ENCODE measurements at places on chromosomes 11 and 22.

DNA sequence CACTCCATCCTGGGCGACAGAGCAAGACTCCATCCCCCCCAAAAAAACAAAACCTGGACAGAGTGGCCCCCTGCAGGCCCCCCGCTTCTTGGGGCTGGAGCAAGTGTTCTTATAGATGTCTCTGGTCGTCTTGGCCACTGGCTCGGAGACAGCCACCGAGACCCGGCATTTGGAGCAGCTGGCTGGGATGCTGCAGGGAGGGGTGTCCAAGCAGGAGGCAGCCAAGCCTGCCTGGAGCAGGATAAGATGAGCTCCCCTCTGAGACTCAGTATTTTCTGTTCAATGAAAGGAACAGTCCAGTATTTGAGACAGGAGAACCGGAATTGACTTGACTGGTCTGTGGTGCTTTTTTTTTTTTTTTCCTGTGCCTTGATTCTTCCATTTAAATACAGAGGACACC is 44.5 kb downstream of the BCR start:
- no peak for DNase-seq

GRCh38 chr11:114596175-114596919 is 761 bp upstream of the NXPE4 start:
- no peak for DNase-seq

DNA sequence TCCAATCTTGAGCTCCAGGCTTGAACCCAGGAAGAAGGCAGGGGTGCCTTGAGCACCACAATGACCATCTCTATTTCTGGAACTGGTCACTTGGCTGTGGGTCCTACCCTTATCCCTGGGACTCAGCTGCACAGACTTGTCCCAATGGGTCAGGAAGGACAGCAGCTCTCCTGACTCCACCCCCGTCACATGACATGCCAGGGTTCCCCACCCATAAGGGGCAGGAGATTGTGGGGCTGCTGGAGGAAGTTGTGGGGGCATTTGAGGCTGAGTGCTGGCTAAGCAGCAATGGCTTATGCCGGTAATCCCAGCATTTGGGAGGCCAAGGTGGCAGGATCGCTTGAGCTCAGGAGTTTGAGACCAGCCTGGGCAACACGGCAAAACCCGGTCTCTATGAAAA is 56.2 kb downstream of the NFAM1 start:
- DNase-seq = peak; percentile 46

GRCh38 chr11:2360081-2360642 is 16.9 kb upstream of the CD81 start:
- no peak for DNase-seq

GRCh38 chr11:126519764-126520734 is 164.6 kb downstream of the ST3GAL4 start:
- DNase-seq = no peak

- no peak for DNase-seq
Observed at GRCh38 chr11:107669893-107670601, 41.8 kb downstream of the SLN start.

GRCh38 chr11:105000797-105001196 is 22.2 kb downstream of the CASP5 start:
- DNase-seq = peak; percentile 28

DNA sequence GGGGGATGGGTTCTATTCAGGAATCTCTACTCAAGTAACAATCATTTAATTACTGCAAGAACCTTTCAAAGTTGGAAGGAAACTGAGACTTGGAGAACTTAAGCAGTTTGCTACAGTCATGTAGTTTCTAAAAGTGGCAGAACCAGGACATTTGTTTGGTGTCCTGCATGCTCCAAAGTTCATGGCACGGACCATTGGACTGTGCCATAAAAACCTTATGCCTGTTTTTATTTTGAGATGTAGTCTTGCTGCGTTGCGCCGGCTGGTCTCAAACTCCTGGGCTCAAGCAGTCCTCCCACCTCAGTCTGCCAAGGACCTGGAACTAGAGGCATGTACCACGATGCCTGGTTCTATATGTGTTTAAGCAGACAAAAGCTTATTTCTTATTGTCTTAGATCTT is 18.6 kb upstream of the AIFM3 start:
- no peak for DNase-seq

DNA sequence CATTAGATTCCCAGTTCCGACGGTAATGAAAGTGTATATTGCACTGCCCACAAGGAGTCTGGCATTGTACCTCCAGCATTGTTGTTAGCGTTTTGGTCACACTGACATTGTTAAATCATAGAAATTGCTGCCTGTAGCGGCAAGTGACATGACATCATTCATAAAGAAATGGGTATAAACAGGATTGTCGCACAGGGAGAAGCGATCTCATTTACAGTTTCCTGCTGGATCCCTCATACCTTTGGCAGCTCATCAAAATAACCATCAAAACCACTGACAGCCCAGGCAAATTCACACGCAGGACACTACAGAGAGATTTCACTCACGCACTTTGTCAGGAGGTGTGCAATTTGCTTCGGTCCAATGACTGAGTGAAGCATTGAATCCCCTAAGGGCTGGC is 3.5 kb downstream of the HTR3B start:
- no peak for DNase-seq

DNA sequence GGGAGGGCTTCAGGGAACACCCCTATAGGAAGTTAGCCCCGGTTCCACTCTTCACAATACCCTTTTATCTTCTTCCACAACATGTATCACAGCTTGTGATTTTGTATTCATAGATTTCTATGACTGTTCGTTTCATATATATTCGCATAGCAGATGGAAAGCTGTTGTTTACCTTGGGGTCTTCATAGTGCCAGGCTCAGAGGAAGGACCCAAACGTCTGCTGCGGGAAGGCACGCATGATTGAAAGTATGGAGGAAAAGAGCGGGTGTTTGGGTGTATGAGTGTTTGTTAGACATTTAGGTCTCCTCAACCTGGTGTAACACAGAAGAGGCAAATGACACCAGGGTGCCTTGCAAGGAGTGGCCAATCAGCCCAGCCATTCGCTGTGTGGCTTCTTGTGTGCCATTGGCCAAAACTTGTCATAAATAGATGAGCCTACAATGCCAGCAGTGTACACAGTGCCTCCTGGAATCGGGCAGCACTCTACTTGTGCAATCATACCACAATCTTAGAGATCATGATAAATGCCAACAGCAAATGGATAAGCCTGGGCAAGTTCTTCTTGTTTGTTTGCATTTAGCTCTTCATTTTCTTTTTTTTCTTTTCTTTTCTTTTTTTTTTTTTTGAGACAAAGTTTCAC is 10.9 kb upstream of the ADA2 start:
- peak; percentile 57 for DNase-seq

- no peak for DNase-seq
Observed at GRCh38 chr11:2750101-2750681, 50.4 kb upstream of the KCNQ1OT1 start.

DNA sequence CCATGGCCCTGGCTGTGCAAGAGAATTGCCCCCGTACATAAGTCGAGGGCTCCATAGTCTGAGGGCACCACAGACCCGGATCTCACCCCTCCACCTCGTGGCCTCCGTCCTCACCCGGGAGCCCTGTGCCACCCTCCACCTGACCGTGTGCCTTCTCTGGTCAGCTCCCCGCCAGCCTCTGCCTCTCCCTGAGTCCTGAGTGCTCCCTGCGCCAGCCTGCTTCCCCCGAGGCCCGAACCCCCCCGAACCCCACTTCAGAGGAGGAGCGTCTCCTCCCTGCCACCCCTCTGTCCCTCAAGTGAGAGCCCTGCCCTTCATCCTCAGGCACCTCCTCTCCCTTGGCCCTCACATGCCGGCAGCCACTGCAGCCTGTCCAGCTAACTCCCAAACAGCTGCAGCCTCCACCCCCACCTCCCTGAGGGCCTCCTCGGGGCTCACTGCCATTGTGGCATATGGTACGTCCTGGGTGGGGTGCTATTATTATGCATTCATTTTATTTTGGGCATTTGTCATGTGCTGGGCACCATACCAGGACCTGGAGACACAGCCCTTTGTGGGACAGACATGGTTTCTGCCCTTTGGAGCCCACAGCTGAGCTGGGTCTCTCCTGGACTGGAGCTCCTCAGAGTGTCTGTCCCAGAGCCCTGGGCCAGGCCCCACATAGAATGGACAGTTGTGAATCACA is 67.2 kb downstream of the MYO7A start:
- no peak for DNase-seq

DNA sequence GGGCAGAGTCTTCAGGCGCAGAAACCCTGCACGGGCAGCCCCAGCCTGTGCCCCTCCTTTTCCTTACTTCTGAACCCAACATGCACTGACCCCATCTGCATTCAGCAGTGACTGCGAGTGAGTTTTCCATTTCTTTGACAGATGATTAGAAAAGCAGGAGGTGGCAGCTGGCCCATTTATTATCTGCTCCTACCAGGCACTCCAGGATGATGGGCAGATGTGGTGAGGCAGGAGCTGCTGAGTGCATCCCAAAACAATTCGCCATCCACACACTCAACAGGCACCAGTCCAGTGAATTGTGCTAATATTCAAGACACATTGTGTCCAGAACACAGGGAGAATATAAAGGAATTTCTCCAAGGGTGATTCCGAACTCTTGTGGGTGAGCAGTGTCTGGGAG is 208.5 kb downstream of the TENM4 start:
- DNase-seq = no peak

GRCh38 chr11:104165014-104165413 is 1.1 kb upstream of the PDGFD start:
- DNase-seq = no peak

DNA sequence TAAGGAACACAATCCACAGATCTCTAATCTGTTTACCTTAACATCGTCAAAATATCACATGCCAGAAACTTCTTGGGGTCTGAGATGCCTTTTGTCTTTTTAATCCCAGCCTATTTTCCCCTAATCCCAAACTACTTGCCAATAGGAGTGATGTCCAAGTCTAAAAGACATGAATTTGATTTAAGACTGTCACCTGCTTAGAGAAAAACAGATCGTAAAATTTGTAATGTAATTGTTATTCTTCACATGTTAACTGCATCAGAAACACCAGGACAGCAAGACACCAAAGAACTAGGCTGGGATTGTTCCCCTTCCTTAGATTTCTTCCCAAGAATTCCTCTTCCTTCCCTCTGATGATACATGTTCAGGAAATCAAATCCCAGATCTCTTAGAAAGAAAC is 198.1 kb upstream of the ARHGAP20 start:
- DNase-seq = no peak

GRCh38 chr11:65574109-65574810 is 1.6 kb upstream of the EHBP1L1 start:
- DNase-seq = peak; percentile 94

- peak; percentile 99 for DNase-seq
Observed at GRCh38 chr11:5284637-5285036, 14.9 kb upstream of the HBE1 start.

GRCh38 chr11:25890626-25891260 is 441.2 kb upstream of the ANO3 start:
- no peak for DNase-seq

DNA sequence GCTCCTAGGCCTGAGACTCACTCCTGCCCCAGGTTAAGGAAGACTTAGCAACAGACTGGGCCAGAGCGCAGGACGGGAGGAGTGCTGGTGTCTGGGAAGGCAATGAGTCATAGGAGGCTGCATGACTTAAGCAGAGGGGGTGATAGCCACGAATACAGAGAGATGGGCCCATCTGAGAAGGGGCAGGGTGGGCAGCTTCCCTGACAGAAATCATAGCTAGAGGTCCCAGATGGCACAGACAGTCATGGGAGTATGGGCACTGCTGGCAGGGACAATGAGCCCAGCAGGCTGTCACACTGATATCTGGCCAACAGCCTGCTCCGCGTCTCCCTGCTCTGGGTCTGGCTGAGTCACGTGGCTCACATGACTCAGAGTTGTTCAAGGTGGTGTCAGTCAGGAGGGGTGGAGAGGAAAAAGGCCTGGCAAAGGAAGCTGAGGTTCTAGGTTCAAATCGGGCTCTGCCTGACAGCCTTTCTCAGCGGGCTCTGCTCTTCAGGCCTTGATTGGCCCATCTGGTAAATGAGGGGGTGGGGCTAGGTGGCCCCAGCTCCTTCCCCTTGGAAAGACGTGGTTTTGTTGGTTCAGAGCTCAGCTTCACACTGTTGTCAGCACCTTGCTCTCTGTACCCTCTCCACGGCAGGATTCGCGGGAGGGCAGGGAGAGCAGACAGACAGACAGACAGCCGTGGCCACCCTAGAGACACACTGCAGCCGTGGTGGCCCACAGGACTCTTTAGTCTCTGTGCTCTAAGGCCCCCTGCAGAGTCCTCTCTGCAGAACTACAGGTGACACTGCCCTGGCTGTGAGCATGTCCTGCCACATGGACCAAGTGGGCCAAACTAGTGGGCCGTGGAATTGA is 47.8 kb downstream of the DBX1 start:
- peak; percentile 88 for DNase-seq

DNA sequence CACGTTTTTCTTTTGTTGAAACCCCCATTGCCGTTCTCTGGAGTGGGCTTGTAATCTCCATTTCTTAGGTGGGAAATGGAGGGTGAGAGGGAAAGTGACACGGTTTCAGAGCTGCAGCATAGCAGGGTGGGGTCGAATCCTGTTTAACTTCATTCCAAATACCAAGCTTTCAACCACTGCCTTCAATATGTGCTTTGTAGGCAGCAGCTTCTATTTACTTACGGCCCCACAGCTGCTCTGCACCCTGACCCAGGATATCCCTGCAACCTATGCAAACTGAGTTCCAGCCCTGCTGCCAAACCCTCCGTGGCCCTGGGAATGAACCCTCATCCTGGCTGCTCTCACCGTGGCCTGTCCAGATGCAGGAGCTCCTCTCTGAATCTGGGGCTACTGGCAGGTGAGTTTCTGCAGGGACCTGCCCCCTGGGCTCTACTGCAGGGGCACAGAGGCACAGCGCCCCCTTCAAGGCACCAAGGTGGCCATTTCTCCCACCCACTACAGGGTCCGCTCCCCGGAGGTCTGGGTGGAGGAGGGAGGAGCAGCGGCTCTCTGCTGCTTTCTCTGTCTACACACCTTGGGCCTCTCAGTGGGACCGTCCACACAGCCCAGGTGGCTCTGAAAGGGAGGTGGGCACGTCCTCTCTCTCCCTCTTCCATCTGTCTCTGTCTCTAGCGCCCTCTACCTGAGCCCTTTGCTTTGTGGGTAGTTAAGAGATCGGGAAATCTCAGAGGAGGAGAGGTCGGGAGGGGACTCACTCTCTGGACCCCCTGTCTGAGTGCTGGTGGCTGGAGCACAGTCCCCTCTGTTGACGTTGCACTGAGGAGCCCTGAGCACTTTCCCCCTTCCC is 279.1 kb downstream of the BRD1 start:
- DNase-seq = no peak

DNA sequence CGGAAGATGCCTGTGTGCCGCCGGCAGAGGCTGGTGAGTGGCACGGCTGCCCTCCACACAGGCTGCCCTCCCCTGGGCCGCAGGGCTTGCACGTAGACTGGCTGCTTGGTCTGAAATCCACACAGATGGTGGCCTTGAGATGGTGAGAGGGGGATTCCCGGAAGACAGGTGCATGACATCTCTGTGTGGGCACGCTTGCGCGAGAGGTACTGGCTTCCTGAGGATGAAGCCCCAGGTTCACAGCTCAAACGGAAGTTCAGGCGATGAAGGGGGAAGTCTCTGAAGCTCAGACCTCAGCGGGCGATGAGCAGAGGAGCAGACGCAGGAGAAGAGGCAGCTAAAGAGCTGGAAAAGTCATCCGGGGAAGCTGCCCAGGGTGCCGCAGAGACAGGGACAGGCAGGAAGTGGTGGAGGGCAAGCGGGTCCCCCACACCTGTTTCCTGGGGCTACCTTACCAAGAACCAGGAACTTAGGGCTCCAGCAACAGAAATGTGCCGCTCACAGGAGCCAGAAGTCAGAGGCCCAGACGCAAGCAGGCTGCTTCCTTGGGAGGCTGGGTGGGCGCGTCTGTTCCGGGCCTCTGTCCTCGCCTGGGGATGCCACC is 7.2 kb downstream of the CRELD2 start:
- DNase-seq = peak; percentile 29

GRCh38 chr11:26608507-26609146 is 36.6 kb upstream of the MUC15 start:
- no peak for DNase-seq

GRCh38 chr11:126919147-126919823 is 81.3 kb downstream of the KIRREL3 start:
- no peak for DNase-seq
